Forelimb muscle (tissue), 1 donor: ENCODE measurements at places on chromosomes 3 and 15.

DNA sequence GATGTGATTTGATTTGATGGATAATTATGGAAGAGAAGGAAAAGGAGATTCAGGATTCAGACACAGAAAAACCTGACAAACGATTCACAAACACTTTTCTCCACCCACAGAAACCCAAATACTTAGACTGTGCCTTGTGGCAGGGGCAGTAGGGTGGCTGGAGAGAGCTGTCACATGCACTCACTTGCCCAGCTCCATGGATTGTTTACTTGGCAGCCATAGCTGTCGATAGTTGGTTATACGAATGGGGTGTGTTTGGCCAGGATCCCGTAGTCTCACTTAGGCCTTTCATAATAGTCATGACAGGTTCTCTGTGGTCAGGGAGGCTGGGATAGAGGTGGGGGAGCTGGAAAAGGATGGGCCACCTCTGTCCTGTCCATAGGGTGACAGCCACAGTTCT is 76.9 kb downstream of the CACNA1D start:
- no peak for DNase-seq

GRCh38 chr15:41792000-41792637 is 17.8 kb downstream of the MAPKBP1 start:
- no peak for DNase-seq

- DNase-seq: no peak
Measured at GRCh38 chr3:33006571-33007286, 55.3 kb downstream of the CCR4 start.

- DNase-seq: no peak
Measured at GRCh38 chr3:15646851-15647511, 45.4 kb downstream of the BTD start.

DNA sequence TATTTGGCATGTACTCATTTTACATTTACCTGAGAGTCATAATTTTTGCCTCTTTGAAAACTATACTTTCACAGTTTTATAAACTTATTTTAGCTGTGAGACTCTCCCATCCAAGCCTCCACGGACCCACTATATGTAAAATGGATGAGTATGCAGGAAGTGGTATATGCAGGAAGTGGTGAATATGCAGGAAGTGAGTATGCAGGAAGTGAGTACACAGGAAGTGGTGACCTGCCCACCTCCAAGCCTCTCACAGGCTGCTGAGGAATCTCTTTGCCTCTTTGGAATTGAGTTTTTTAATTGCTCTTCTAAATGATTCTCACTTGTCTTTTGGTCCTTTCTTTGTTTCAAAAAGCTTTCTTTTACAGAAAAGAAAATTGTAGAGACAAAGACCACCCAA is 85.2 kb downstream of the KBTBD8 start:
- DNase-seq: no peak

- DNase-seq: no peak
Measured at GRCh38 chr3:158104431-158104921, 1.7 kb downstream of the SHOX2 start.

GRCh38 chr3:52086461-52086860 is 30.1 kb upstream of the DUSP7 start:
- DNase-seq: no peak

- no peak for DNase-seq
Measured at GRCh38 chr15:30905821-30906220, 2.1 kb downstream of the FAN1 start.

- DNase-seq: no peak
Measured at GRCh38 chr15:95826412-95827195, 503.9 kb upstream of the NR2F2 start.
